ENCODE measurements at places on chromosomes 4 and X. TPM values are rescaled to one million over a fixed set of nuclear protein-coding genes. Genes with fewer than 3 reads are reported as not detected.

Gene ATRX
- 43.9 TPM for total RNA-seq

Gene PAGE1
- total RNA-seq: not detected

- no peak for DNase-seq
These were observed 243.9 kb upstream of the VCX3A start for GRCh38 chrX:6778544-6779503.

- DNase-seq: no peak
These were observed 243.9 kb downstream of the UNC5C start for GRCh38 chr4:95304898-95305297.

GRCh38 chr4:87941537-87942392 lies 33.7 kb upstream of the SPP1 start:
- DNase-seq: no peak

DNA sequence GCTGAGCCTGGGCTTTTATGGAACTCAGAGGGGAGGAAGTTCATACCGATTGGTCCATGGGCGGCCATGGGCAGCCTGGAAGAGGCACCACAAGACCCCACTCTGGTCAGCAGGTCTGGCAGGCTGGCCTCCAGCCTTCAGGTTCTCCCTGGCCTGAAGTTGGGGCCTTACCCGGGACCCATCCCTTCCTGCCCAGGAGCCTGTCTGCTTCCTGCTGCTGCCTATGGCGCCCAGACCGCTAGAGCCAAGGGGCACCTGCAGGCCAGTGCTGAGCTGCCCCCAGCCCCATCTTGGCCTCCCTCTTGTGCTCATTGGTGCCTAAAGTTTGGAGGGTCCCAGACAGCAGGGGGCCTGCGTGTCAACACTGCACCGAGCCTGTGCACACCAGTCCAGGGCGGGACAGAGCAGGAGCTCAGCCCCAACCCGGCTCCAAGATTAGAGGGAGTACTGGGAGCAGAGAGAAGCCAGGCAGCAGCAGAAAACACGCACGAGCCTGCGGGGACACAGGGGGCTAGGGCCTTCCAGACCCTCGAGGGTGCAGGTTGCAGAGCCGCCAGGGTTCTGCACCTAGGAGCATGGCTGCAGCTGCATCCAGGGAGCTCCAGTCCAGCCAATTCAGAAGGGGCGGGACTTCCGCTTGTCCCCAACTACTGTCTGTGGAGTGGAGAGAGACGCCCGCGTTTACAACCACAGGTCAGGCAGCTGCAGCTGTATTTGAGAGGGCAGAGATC lies 30.7 kb upstream of the ZNF280C start:
- DNase-seq: no peak

GRCh38 chr4:145278341-145279121 lies 98.1 kb upstream of the OTUD4 start:
- no peak for DNase-seq

DNA sequence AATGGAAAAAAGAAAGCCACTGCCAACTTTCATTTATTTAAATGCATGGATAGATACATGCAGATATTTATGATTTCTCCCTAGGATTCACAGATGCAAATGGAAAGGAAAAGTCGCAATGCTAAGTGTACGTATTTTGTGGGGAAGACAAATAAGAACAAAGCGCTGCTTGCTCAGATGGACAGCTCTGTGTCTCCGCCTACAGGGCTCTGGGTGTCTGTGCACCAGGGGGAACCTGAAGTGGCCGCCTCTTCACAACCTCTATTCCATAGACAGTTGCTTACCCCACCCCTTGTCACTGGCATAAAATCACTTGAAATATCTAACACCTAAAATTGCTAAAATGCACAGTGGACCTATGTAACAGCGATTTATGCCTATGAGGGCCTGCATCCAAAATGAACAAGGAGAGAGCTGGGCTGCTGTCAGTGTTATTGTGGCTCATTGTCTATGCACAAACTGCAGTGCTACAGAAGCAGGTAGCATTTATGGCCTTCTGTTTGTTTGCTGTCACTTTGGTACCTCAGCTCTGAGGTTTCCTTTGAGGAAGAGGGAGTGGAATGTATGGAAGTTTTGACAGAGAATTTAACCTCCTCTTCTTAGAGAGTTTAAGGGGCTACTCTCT lies 58.6 kb upstream of the PAGE1 start:
- DNase-seq: peak; percentile 30

DNA sequence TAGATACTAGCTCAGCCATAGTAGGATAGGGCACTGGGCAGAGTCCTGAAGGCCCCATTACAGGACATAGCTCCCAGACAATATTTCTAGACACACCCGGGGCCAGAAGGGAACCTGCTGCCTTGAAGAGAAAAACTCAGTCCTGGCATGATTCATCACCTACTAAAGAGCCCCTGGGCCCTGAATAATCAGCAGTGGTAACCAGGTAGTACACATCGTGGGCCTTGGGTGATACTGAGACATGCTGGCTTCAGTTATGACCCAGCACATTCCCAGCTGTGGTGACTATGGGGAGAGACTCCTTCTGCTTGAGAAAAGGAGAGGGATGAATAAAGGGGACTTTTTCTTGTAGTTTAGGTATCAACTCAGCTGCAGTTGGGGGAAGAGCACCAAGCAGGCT lies 104.3 kb upstream of the STK26 start:
- DNase-seq: no peak
